CD4-positive, alpha-beta T cell treated with Interleukin-12 subunit alpha and Interleukin-12 subunit beta, for 1 hour (primary cell): ENCODE measurements at places on chromosomes 7 and 10.

DNA sequence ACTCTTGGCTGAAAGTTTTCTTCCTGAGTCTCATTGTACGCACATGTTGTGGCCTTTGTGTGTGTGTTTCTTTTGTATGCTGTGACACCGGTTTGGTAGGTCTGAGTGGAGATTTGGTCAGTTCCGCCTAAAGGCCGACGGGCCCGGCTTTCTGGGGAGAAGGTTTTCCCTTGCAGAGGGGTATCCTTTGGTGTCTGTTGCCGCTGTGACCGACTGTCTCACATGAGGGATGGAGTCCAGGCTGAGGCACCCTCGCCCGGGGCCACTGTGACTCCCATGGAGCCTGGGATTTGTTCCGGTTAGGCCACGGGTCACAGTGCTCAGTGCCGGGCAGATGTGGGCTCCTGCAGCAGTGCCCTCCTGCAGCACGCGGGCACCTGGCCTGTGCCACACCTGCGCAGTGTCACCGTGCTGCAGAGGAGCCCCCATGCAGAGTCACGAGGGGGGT is 19.4 kb downstream of the INPP5A start:
- no peak for DNase-seq

DNA sequence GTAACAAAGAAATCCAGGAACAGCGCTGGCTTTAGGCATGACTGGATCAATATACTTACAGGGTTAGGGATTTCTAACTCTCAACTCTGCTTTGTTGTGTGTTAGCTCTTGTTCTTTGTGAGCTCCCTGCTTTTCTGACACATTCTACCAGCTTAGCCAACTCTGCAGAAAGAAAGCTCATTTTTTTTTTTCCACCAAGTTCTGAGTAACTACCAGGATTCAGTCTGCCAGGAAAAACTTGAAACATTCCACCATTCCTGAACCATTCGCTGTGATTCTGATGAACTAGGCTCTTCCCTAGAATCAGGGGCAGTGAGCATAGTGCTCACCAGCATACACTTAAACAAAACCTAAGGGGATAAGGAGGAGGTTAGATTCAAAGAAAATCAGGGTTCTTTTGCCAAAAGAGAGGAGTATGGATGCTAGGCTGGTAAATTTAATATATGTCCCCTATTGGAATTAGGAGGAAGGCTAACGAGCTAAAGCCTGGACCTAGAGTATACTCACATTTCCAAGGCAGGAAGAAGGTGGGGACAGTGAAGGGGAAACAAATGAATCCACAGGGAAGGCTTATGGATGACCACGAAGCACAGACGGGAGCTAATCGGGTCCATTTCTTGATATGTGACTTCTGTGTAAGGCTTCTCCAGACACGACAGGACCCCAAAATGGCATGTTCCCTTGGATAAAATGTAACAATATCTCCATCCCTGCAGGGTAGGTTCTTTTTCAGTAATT is 183.4 kb downstream of the PRKG1 start:
- DNase-seq, result no peak

DNA sequence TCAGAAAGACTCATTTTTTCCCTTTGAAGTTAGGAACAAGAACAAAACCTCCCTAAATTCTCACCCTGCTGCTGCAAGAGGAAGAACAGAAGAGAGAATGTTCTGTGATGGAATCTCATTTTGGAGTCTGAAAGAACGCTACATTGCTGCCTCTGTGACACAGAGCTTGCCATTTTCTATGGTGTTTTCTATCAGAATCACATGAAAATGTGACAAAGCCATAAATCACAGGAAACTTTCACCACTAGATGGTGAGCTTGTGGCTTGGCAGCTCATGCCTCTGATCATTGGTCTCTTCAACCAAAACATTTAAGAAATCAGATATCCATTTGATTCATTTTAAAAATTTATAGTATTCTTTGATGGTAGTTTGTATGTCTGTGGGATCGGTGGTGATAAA is 82.9 kb downstream of the CADPS2 start:
- DNase-seq, result no peak

DNA sequence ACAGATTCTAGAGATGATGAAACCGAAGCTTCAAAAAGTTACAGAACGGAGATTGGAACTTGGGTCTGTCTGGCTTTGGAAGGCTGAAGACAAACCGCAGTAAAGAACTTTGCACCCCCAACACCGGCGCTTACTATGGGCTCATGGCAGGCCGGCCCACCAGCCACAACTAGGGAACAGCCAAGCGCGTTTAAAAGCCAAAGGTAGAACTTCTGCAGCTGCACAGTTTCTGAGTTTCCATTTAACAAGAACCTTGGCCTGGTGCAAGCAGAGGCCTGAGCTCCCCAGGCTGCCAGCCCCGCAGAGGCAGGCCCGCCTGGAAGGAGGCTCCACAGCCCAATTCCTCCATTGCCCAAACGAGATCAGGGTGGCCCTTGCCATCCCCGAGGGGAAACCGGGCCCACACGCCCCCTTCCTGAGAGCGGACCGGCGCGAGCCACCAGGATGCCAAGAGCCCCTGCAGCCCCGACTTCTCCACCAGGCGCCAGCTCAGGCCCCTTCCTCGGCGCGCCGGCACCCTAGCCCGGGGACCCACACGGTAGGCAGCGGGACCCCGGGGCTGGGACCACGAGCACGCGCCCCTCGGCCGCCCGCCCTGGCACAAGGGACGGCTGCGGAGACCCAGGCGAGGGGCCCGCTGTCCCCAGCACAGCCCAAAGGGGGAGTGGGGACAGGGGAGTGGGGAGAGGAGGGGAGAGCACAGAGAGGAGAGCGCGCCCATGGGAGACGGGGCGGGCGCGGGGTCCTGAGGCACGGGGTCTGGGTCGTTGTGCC is 566 bp downstream of the MAD1L1 start:
- DNase-seq, result no peak

DNA sequence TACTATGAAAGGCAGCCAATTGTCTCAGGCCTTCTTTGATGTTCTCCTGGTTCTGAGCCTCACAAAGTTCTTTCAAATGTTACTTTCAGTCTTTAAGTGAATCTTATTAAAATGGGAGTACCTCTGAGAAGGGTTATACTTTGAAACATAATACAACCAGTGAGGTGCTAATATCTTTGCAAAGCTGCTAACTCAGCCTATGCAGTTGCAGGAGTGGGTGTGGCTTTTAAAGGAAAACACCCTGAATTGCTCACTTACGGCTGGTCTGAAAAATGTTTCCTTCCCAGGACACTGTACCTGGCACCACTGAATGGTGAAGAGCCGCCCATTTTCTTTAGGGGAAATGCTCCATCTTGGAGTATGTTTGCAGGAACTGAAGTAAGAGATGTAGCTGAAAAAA is 130.9 kb downstream of the CHN2 start:
- no peak for DNase-seq

DNA sequence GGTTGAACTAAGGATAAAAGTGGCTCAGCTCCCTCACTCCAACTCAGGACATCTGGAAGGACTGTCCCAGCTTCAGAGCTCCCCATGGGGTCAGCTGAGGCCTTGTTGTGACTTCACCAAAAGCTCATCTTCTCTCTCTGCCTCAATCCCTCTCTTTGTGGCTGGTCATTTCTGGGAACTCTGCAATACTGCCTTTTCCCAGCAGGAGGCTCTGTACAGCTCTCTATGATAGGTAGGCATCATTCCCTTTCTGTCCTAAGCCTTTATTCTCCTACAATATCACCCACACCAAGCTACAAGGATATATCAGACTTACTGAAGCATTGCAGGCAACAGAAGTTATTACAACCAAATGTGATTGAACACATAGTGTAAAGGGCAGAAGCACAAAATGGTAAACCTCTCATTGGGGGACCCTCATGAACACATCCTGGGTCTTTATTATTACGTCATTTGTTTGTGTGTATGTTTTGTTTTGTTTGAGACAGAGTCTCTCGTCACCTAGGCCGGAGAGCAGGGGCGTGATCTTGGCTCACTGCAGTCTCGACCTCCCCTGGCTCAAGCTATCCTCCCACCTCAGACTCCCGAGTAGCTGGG is 36.7 kb upstream of the PRPS1L1 start:
- DNase-seq, result peak; percentile 10

DNA sequence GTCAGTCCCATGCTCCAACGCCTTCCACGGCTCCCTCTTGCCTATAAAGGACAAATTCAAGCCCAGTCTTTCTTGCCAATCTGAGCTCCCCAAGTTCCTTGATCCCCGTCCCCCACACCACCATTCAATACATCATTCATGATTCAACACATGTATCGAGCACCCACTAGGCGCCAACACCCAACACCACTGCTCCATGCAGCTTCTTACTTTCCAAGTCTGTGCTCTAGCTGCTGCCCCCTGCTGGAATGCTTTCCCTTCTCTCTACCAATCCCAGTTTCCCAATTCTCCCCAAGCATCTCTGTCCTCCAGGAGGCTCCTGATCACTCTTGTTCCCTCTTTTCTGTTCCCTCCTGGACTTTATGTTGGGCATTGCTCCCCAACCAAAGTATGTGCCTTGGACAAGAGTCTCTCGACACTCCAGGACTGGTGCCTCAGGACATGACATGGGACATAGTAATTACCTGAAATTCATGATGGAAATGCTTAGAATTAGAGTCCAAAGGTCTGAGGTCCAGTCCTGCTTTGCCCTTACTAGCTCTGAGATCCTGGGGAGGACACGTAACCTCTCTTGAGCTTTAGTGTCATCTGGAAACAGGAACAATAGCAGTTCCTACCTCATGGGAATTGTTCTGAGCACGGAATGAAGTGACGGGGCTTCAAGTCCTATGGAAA is 172.7 kb downstream of the NEURL1 start:
- DNase-seq, result no peak

DNA sequence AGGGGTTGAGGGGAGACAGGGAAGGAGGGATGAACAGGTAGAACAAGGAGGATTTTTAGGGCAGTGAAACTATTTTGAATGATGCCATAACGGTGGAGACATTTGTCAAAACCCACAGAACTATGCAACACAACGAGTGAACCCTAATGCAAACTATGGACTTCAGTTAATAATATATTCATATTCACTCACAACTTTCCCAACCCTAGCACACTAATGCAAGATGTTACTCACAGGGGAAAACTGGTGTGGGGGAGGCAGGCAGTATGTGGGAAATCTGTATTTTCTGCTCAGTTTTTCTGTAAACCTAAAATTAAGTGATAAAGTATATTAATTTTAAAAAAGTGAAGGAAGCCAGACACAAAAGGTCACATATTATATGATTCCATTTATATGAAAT is 17.3 kb downstream of the GNA12 start:
- no peak for DNase-seq

DNA sequence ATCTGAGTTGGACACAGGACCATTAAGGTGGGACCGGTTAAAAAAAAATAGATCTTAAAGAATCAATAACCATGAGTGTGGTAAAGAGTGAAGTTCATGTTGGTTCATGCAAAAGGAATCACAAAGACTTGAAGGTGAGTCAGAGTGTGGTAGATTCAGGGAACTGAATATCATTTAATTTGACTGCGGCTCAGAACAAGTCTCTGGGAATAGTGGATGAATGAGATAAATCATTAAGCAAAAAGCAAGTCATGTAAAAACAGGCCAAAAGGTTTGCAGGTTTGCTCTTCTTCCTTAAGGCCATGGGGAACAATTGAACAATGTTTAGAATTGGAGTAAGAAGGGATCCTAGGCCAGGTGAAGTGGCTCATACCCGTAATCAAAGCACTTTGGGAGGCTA is 385.8 kb downstream of the ETV1 start:
- DNase-seq, result no peak

DNA sequence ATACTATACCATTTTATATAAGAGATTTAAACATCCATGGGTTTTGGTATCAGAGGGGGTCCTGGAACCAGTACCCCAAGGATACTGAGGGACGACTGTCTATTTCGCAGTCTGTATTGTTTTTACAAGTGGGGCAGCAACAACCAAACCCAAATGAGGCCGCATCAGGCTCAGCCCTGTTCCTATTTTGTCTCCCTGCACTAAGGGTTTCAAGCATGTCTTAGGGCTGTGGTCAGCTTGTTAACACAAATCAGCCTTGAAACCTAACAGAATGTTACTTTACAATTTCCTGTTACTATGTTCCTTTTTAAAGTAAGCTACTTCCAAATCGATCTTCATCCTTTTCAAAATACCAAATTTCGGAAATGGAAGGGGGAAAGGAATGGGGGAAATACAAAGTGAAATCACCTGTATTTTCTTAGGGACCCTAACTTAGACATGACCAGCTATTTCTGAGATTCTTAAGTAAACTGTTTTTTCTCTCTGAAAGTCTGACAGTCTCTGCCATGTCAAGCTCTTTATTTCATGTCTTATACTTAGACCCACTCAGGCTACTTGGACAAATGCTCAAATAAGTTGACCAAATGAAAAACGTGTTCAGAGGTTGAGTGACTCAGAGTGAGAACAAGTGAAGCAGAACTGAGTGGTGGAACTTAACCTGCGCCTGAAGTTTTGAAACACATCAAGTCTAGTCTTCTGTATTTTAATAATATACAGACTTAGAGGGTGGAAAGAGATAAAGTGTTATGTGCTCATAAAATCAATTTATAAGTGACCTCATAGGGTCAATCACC is 75.8 kb downstream of the C1GALT1 start:
- peak; percentile 40 for DNase-seq

GRCh38 chr7:28981161-28981465 is 23.0 kb upstream of the TRIL start:
- DNase-seq, result no peak

- no peak for DNase-seq
These were observed 144.4 kb downstream of the ARID5B start for GRCh38 chr10:62045765-62046521.

- no peak for DNase-seq
These were observed 78.5 kb upstream of the INSIG1 start for GRCh38 chr7:155219154-155219531.

DNA sequence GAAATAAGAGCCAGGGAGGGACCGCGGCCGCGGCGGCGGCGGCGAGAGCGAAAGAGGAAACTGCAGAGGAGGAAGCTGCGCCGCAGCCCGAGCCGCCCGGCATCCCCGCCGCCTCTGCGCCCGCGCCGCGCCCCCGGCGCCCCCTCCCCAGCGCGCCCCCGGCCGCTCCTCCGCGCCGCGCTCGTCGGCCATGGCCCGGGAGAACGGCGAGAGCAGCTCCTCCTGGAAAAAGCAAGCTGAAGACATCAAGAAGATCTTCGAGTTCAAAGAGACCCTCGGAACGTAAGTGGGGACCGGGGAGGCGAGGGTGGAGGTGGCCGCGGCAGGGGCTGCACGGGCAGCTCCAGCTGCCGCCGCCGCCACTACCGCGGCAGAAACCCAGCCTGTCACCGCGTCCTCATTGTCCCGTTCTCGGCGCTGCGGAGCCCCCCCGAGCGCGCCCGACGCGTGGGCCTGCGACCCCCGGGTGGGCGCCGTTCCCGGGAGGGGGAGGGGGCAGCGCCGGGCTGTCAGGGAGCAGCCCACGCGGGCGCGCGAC is 351 bp downstream of the CAMK1D start:
- DNase-seq, result no peak

- no peak for DNase-seq
These were observed 377.4 kb downstream of the HTR7 start for GRCh38 chr10:90480466-90480865.

DNA sequence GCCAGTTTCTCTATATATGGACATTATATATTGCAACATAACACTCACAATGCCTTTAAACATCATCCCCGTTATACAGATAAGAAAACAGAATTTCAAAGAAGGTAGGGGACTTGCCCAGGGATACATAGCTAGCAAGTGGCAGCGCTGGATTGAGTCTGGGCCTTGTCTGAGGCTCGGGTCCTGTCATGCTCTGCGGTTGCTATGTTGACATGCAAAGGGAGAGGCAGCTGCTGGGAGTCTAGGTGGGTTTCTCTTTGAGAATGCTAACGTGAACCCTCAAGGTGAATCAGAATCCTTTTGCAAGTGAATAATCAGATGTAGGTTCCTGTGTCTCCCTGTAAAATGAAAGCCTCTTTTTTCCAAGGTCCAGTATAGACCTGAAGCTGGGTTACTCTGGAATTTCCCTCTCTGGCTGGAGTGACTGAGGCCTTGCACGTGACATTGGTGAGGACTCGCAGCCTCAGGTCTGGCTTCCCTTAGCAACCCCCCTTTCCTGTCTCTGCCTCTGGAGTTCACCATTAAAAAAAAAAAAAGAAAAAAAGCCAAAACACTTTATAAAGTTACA is 38.9 kb downstream of the TCF7L2 start:
- no peak for DNase-seq
